ENCODE measurements at places on chromosomes 3 and 15.
A peak's percentile ranks its signal among the peaks of the same experiment; 100 is the strongest.

DNA sequence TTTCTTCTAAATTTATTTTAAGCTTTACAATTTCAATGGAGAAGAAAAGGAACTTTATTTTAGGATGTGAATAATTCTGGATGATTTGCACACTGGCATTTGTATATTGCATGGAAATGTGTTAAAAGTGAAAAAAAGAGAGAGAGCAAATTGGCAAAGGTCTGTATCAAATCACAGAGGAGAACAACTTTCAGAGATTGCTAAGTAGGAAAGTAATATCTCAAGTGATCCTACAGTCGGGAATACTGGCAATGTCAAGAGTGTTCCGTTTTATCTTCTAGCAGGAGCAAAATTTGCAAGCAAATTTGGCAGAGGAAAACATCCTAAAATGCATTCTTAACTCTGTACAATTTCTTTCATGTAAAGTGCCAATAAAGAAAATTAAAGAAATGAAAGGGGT is 97.1 kb upstream of the TMC3 start:
- no peak for DNase-seq

DNA sequence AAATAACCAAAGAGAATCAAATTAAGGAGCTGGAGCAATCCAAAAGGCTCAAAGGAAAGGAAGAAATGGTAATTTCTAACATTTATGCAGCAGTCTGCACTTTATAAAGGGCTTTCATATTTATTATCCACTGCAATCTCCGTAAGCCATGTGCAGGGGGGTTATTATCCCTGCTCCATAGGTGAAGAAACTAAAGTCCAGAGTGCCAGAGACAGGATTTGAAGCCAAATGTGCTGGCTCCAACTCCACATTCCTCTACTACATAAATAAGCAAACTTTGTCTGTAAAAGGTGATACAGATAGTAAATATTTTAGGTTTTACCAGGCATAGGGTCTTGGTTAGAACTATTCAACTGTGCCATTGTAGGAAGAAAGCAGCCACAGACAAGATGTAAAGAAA is 221.4 kb downstream of the MINAR1 start:
- no peak for DNase-seq

DNA sequence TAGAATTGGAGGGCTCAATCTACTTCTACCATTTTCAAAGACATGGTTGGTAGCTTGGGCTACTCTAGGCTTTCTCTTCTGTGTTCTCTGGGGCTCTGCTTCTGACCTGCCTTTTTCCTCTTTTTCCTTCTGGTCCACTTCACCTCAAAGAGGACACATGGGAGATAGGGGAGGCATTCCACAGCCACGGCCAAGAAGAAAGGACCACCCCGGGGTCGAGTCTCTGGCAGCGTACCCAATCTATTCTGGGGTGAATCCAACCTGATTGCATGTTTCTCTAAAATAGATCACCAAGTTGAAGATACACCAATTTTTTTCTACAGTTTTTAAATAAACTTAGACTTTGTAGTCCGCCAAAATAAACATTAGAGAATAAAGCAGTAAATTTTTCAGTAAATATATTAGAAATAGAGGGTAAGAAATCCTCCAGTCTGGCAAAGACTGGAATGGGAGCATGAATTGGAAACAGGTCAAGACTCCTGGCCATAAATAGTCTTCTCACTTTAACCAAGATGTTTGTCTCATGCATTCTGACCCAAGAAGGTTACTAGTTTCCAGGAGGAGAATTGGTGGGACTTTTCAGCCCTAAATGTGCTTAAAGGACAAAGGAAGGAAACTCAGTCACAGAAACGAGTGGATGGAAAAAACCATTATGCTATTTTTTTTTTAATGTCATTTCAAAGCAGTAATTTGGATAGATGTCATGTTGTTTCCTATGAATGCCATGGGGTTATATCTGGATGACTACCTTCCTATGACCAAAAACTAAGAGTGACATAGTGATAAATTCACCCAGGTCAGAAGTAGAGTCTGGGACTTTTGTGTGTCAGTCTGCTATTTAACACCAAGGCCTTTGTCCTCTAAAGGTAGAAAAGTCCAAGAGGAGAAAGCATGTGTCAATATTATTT is 71.3 kb upstream of the PHLDB2 start:
- no peak for DNase-seq

DNA sequence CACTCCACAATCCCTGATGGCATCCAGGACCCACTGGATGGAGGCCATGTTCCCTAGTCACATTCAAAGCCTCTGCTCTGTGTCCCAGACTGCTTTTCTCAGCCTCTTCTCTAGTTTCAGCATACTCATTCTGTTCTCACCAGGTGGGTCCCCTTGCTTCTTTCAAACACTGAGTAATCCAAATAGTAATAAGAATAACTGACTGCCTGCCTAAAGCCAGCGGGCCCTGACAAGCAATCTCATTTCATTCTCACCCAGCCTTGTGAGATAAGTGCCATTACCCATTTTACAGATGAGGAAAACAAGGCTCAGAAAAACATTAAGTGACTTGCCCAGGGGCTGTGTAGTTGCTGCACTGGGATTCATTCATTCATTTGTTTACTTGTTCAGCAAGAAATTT is 25.4 kb downstream of the MAPKAPK3 start:
- DNase-seq: no peak

- DNase-seq: no peak
Observed at GRCh38 chr15:24633082-24633481, 42.5 kb upstream of the NPAP1 start.

- no peak for DNase-seq
Observed at GRCh38 chr3:101020351-101021015, 27.3 kb upstream of the ABI3BP start.

DNA sequence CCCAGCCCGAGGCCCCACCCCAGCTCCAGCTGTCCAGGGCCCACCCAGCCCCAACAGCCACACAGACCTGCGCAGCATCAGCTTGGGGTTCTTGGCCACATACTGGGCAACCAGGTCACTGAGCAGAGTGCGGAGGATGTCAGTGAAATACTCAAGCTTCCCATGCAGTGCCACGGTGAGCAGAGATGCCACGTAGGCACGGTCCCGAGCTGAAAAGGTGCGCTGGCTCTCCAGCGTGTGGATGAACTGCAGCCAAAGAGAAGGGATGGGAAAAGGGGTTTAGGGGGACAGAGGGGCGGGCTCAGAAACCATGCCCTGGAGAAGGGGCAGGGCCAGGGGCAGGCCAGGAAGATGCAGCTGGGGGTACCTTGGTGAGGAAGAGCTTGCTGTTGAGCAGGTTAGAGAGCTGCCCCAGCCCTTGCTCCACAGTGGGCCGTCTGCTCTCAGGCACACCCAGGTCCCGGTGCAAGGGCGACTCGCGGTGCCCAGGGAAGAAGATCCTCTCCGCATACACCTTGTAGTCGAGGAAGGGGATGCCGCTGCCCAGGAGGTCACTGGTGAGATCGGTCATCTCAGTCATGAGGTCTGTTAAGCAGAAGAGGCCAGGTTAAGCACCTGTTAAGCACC is 17.4 kb downstream of the PLXNB1 start:
- DNase-seq: peak; percentile 60

- no peak for DNase-seq
Observed at GRCh38 chr15:101510212-101511197, 21.0 kb upstream of the PCSK6 start.

DNA sequence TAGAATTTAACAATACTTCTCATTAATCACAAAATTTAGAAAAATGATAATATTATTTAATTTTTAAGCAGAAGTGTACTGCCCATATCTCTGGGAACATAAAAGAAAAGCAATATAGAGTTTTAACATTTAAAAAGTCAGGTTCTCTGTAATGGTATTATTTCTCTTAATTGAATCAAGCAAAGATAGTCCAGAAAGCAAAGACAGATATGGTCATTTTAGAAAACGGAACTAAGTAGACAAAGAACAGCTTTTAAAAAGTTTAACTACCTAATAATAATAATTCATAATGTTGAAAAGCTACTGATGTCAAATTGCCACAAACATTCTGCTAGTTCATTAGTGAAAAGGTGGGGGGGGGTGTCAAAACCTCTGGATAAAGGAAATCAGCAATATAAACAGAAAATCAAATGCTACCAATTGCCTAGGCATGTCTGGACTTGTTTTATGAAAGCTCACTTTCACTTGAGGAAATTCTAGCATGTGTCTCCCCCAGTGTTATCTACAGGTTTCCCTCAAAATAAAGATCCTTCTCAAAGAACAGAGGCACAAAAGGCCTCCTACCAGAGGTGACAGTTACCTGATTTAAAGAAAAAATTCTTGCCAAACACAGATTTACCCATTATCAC is 1.7 kb downstream of the ZMAT3 start:
- DNase-seq: no peak

DNA sequence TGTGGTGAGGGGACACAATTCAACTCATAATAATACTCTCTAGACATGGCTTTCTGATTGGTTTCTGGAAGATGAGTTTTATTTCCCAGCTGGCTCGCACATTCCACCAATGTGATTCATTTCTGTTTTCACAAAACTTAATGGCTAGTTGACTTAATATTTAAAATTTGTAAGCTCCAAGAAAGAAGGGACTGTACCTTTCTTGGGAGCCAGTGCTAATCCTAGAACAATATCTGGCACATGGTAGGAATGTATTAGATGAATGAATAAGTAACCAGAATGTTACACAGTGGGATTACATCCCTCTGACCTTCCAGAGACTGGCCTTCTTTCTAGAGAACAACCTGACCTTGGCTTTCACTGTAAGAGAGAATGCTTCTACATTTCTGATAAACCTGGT is 262.8 kb downstream of the RORA start:
- DNase-seq: no peak

DNA sequence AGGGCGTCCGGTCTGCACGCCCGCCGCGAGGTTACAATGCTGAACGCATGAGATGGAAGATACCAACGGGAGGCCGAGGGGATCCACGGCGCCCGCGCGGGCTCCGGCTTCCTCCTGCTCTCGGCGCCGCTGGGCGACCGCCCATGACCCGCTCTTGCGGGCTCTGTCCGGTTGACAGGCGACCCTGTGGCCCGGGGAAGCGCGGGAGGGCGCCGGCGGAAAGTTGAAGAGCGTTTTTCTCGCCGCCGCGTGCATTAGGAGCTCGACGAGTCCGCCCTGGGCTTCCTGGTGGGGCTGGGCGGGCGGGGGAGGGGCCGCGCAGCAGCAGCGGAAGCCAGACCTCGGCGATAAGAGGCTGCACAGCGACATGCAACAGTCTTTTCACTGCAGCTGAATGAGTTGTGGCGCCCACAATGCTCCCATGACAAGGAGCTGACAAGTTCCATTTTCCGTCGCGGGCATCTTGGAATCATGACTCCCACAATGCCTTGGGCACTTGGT is at the start of gene MBNL1:
Gene MBNL1 (plus strand): TSS at position 375 of the 501 bp plus-strand sequence. CDS start 31,265 bp downstream, outside the sequence.
- DNase-seq: peak; percentile 94

DNA sequence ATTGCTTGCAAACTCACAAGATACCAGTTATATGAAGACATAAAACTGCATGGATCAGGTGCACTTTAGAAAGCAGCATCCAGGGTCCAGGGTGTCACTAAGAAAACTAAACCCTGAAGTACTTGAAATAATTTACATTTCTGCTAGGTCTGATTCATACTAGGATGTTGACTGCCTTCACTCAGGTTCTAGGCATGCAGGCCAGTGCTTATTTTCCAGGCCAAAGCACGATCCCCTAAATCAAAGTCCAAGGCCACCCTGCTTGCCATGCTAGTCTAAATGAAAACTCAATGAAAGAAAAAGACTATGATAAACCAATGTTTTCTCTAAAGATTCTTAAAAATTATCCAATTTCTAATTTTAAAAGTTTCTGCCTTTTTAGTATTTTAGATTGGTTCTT is 49.4 kb downstream of the GREM1 start:
- DNase-seq: no peak

DNA sequence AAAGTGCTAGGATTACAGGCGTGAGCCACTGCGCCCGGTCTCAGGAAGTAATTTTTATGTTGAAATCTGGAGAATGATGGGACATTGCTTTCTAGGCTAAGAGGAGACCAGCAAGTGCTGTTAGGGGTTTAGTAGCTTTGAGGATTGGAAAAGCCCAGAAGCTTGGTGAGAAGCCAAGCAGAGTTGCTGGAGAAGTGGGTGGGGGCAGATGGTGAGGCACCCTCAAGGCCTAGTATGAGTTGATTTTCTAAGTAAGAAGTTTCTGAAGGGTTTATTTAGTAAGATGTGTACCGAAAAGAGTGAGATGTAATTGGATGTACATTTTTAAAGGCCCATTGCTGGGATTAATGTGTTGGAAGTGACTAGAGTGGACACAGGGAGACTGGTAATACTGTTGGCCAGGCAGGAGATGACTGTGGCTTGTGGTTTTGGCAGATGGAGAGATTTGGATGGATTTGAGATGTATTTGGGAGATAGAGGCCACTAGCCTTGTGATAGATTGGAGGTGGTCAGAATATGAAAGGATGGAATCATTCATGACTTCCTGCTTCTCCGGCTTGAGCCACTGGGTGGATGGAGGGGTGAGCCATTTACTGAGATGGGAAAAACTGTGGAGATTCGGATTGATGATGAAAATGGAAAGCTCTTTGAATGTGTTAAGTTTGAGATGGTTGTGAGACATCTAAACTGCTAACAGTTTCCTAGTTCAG is 2.3 kb downstream of the LRRC28 start:
- no peak for DNase-seq

- no peak for DNase-seq
Observed at GRCh38 chr3:119913021-119913420, 131.1 kb downstream of the NR1I2 start.

- DNase-seq: peak; percentile 70
Observed at GRCh38 chr3:195738274-195739044, 17.7 kb downstream of the MUC20 start.

- DNase-seq: no peak
Observed at GRCh38 chr3:146975476-146975875, 370.3 kb upstream of the PLSCR5 start.

- DNase-seq: no peak
Observed at GRCh38 chr3:125609384-125609783, 14.1 kb upstream of the OSBPL11 start.

- DNase-seq: no peak
Observed at GRCh38 chr3:194315965-194316361, 35.2 kb downstream of the CPN2 start.

DNA sequence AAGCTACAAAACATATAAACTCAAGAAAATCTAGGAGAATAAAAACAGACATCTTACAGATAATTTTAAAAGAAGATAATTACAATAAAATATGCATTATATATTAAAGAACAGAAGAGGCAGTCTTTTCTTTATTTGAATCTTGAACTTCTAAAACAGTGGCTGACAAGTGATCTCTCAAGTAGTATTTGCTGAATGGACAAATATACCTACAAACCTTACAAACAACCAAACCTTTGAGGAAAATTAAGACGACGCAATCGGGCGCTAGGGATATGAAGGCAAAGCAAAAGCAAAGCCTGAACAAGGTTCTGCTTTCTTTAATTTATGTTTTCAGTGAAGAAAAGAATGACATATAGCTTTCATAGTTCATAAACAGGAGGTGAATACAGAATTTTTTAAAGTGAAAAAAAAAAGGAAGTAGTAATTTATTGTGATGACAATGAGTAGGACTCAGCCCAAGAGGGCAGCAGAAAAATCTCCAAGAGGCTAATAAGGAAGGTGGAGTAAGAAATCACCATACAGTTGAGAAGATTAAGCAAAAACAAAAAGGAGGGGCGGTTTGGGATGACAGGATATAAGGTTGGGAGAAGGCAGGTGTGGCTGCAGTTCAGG is 347.8 kb downstream of the TBC1D5 start:
- DNase-seq: no peak

DNA sequence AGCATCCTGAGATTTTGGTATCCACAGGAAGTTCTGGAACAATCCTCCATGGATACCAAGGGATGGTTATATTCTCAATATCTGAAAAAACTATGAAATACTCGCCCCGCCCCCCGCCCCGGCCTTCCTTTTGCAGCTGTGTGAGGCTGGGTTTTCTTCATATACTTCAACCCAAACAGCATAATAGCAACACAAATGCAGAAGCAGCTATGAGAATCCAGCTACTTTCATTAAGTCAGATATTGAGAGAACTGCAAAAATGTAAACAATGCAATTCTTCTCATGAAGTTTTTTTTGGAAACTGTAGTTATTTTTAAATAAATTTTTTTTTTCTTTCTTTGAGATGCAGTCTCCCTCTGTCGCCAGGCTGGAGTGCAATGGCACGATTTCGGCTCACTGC is 10.9 kb upstream of the IDH2 start:
- DNase-seq: no peak
